HuH-7.5 (cell line): ENCODE measurements at places on chromosomes 12 and 14.

- DNase-seq, result no peak
Observed at GRCh38 chr12:48045061-48045846, 41.0 kb upstream of the COL2A1 start.

GRCh38 chr14:81889529-81889928 is 355.9 kb upstream of the SEL1L start:
- no peak for DNase-seq

- DNase-seq, result no peak
Observed at GRCh38 chr12:106681210-106681609, 93.3 kb upstream of the RIC8B start.

DNA sequence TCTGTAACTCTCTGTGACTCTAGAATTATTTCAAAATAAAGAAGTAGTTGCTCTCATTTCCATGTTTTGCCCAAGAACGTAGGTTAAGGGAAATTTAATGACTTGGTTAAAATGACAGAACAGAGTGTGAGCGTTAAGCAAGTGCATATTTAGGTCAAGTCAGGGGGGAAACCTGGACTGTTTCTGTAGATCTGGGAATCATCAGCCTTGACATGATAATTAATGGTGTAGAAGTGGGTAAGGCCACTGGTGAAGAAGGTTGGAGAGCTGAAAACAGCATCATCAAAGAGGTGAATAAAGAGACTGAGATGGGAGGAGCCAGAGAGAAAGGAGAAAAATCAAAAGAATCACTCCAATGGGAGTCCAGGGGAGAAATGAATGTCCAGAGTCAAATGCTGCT is 49.4 kb upstream of the STK38L start:
- no peak for DNase-seq

GRCh38 chr12:59186451-59186850 is 266.1 kb upstream of the LRIG3 start:
- DNase-seq, result no peak
